WTC11 (cell line): ENCODE measurements at places on chromosomes 13 and 19.

- H3K4me3 ChIP-seq, result no peak overlapping the region
- DNase-seq, result no peak
- no peak overlapping the region for H3K27ac ChIP-seq
- peaks cover 19% of the 10 kb centered on the region for H3K4me1 ChIP-seq
- H3K36me3 ChIP-seq, result no peaks in the 10 kb centered on the region
These were observed 23.2 kb downstream of the CABP5 start for GRCh38 chr19:48020686-48021085.

DNA sequence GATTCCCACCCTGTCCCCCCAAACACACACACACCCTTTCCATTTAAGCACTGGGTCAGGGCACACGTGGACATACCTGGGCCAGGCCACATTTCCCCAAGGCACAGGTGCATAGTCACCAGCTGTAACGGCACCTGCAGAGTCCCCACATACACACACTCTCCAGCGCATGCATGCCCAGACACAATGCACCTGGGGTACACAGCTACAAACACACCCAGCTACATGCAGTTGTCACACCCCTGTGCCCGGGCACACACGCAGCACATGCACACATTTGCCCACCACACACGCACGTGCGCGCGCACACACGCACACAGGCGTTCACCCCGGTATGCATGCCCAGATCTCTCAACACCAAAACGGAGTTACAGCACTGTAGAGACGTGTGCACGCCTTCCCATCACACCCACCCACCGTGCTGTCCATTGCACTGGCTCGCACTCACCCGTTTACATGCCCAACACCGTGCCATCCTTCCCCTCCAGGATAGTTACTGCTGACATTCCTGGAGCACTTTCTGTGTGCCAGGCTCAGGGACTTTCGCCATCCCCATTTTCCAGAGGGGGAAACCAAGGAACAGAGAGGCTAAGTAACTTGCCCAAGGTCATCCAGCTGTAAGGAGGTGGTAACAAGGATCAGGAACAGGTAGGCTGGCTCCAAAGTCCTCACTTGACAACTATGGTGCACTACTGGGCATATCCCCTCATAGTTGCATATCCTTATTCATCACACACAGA lies 749 bp upstream of the SHANK1 start:
- H3K27me3 ChIP-seq, result peaks cover 51% of the 10 kb centered on the region
- H3K27ac ChIP-seq, result no peak overlapping the region
- peak overlapping the region; percentile 56 for H3K4me3 ChIP-seq
- DNase-seq, result no peak

GRCh38 chr13:40376296-40376849 lies 290.1 kb downstream of the FOXO1 start:
- no peak overlapping the region for H3K4me3 ChIP-seq
- 0 out of 2 replicates have a peak, but pooled peaks cover 3% of the 10 kb centered on the region for H3K36me3 ChIP-seq
- no peaks in the 10 kb centered on the region; the same call in 1 of the 2 replicates for H3K27me3 ChIP-seq
- peaks cover 7% of the 10 kb centered on the region; the same call in 1 of the 2 replicates for H3K4me1 ChIP-seq
- DNase-seq, result no peak
- H3K27ac ChIP-seq, result no peak overlapping the region

DNA sequence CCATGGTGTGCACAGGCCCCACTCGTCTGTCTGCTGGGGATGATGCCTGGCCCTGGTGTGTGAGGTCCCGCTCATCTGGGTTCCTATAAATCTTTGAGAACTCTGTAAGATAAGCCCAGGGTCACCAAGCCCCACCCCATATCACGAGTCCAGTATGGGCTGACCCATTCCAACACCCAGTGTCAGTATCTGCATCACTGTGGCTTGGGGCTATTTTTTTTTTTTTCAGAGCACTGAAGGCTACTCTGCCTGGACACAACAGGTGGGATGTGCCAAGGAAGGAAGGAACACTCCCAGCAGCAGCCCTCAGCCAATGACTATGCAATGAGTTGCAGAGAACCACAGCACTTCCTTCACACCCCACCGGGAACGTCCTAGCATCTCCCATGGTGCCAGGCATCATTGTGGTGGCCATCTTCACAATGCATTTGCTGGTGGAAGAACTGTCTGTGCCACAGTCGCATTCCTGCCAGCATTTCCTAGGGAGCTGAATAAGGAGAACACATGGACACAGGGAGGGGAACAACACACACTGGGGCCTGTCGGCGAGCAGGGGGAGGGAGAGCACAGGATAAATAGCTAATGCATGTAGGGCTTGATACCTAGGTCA lies 83.1 kb upstream of the TSHZ3 start:
- H3K4me3 ChIP-seq, result no peak overlapping the region
- H3K4me1 ChIP-seq, result no peaks in the 10 kb centered on the region; the same call in 1 of the 2 replicates
- H3K36me3 ChIP-seq, result peaks cover 32% of the 10 kb centered on the region
- peaks cover 10% of the 10 kb centered on the region for H3K27me3 ChIP-seq

GRCh38 chr13:110641055-110642015 lies 26.0 kb downstream of the NAXD start:
- H3K27ac ChIP-seq, result 0 out of 2 replicates have a peak overlapping the region, but pooled peaks have one; percentile 70
- no peaks in the 10 kb centered on the region for H3K27me3 ChIP-seq
- H3K36me3 ChIP-seq, result peaks cover 27% of the 10 kb centered on the region
- H3K4me1 ChIP-seq, result peaks cover 4% of the 10 kb centered on the region

GRCh38 chr19:53965091-53965490 lies 2.4 kb downstream of the CACNG8 start:
- DNase-seq, result no peak

DNA sequence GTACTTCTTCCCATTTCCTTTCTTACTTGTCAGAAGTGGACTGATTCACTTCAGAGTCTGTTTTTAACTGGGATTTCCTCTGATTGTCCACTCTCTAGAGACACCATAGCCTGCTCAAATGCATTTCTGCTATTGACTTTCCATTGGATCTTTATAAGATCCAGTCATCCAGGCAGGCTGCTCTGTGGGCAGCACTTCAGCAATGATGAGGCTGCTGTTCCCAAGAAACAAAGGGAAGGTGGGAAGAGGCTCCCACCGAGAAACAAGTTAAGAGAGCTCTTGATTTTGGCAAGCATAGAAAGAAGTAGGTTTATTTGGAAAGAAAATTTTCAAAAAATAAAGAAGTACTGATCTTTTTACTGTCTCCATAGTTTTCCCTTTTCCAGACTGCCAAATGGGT lies 125.8 kb upstream of the STARD13 start:
- no peak for DNase-seq
- H3K27me3 ChIP-seq, result no peaks in the 10 kb centered on the region
- no peak overlapping the region for H3K27ac ChIP-seq

- no peak overlapping the region for H3K4me3 ChIP-seq
- DNase-seq, result no peak
- no peaks in the 10 kb centered on the region for H3K36me3 ChIP-seq
These were observed 404.7 kb downstream of the IRS2 start for GRCh38 chr13:109381546-109382180.

DNA sequence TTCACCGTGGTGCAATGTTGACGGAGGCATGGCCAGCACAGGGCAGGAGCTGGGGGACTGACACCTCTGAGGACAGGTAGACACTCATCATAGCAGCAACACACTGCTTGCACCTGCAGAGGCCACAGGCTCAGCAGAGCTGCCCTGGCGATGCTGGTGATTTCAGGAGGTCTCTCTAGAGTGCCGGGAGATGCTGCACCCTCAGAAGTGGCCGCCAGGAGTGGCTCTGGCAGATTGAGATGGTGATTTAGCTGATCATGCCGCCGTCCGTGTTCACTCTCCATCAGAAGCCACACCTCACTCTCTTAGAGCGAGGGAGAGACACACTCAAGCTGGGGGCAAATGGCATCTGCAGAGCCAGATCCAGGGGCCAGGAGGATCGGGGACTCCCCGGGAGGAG lies 244.6 kb upstream of the SGCG start:
- H3K27me3 ChIP-seq, result no peaks in the 10 kb centered on the region
- no peaks in the 10 kb centered on the region for H3K4me1 ChIP-seq
- peaks cover 7% of the 10 kb centered on the region for H3K36me3 ChIP-seq
- DNase-seq, result no peak

DNA sequence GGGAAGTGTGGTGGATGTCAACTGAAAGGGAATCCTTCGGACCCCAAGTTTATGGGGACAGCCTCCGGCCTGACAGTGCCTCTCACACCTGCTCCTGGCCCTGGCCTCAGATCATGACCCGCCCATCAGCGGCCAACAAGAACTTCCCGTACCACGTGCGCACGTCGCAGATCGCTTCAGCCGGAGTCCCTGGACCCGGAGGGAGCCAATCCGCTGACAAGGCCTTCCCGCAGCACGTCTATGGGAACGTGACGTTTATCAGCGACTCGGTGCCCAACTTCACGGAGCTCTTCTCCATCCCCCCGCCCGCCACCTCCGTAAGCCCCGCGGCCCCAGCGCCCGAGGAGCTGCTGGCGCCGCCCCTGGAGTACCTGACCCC lies 2.0 kb upstream of the MEGF8 start:
- H3K4me3 ChIP-seq, result peak overlapping the region; percentile 74
- peaks cover 44% of the 10 kb centered on the region for H3K27me3 ChIP-seq
- no peak overlapping the region; the same call in 1 of the 2 replicates for H3K27ac ChIP-seq
- peak; percentile 76 for DNase-seq
- H3K36me3 ChIP-seq, result no peaks in the 10 kb centered on the region
- peaks cover 13% of the 10 kb centered on the region for H3K4me1 ChIP-seq

DNA sequence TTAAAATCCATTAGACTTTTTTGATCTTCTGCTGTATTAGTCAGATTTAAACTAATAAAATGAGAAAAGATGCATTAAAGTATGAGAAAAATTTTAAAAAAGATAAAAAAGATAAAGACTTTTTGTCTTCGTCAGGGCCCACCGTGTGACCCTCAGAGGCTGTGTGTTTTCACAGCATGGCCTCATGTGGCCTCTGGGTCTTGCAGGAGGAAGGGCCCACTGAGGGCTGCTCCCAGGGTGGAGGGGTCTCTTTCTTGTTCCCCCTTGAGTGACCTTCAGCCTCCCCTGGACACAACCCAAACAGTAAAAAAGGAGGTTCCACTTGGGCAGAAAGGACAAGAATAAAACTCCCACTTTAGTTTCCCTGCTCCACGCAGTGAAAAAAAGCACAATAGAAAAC lies 57.1 kb upstream of the RANBP3 start:
- H3K36me3 ChIP-seq, result no peaks in the 10 kb centered on the region
- no peak overlapping the region for H3K27ac ChIP-seq
- DNase-seq, result no peak
- peaks cover 3% of the 10 kb centered on the region for H3K27me3 ChIP-seq
- no peak overlapping the region for H3K4me3 ChIP-seq

DNA sequence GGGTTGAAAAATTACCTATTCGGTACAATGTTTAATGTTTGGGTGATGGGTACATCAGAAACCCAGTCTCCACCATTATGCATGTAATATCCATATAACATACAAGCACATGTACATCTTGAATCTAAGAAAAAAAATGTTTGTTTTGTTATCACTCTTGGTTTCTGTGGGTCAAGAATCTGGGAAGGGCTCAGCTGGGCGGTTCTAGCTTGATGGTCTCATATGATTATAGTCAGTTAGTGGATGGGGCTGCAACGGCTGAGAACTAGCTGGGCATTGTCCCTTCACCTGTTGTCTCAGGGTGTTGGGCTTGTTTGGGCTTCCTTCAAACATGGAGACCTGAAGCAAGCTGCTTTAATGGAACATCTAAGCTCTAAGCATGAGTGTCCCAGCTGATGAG lies 4.7 kb downstream of the ADGRE3 start:
- no peak for DNase-seq
- H3K4me1 ChIP-seq, result no peaks in the 10 kb centered on the region
- peaks cover 42% of the 10 kb centered on the region for H3K27me3 ChIP-seq
- H3K36me3 ChIP-seq, result no peaks in the 10 kb centered on the region
- H3K27ac ChIP-seq, result no peak overlapping the region
- H3K4me3 ChIP-seq, result no peak overlapping the region

GRCh38 chr19:34273121-34273520 lies 18.8 kb downstream of the GARRE1 start:
- peaks cover 23% of the 10 kb centered on the region for H3K4me1 ChIP-seq
- no peak for DNase-seq
- H3K27ac ChIP-seq, result 0 out of 2 replicates have a peak overlapping the region, but pooled peaks have one; percentile 0
- H3K27me3 ChIP-seq, result no peaks in the 10 kb centered on the region

DNA sequence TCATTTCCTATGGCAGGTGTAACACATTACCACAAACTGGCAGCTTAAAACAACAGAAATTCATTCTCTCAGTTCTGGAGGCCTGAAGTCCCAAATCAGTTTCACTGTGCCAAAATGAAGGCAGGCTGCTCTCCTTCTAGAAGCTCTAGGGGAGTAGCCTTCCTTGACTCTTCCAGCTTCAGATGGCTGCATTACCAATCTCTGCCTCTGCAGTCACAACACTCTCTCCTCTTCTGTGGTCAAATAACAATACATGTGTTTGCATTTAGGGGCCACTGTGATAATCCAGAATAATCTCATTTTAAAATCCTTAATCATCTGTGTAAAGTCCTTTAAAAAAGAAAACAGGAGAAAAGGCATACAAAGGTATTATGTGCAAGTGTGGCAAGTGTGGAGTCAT lies 7.8 kb downstream of the DIAPH3 start:
- H3K4me1 ChIP-seq, result peaks cover 20% of the 10 kb centered on the region
- H3K36me3 ChIP-seq, result peaks cover 17% of the 10 kb centered on the region
- no peaks in the 10 kb centered on the region for H3K27me3 ChIP-seq
- no peak overlapping the region for H3K27ac ChIP-seq
- H3K4me3 ChIP-seq, result no peak overlapping the region
- no peak for DNase-seq

DNA sequence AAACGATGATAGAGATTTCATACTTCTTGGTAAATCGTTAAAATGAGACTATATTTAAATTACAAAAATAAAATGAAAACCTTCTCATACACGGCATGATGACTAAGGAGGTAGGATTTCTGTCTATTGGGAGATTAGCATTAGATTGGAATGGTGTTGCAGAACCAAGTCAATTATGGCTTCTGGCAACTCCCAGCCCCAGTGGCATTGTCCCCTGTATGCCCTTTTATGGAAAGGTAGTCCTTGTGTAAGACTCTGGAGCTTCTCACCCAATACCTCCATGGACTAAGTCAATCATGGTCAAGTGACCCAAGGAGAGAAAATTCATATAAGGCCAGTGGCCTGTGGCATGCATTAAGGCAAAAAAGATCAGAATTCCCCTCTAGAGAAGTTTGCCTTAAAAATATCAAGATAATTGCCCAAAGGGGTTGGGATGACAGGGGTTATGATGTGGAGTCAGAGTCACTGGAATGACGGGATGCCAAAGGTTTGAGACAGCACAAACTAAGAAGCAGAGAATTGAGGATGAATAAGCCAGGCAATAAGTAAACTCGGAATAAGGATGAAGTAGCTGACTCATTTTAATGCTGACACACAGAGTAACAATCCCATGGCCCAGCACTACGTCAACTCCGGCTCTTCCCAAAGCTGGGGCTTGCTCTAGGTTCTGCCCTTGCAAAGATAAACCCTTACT lies 57.8 kb upstream of the POSTN start:
- H3K36me3 ChIP-seq, result no peaks in the 10 kb centered on the region
- H3K27me3 ChIP-seq, result no peaks in the 10 kb centered on the region
- no peaks in the 10 kb centered on the region for H3K4me1 ChIP-seq
- no peak overlapping the region for H3K4me3 ChIP-seq
- H3K27ac ChIP-seq, result no peak overlapping the region

DNA sequence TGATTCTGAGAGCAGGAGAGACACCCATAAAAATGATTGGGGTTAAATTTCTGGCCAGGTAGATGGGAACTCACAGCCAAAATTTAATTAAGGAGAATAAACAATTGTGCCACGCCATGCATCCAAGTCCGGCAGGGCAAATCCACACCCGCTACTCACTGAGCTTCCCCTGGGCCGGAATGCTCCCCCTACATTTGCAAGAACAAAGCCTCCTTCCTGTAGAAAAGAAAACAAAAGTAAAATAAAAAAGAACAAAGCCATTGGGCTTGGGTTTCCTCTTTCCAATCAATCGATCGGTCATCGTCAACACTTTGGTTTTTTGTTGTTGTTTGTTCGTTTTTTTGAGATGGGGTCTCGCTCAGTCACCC lies 30.2 kb upstream of the TFDP1 start:
- H3K36me3 ChIP-seq, result no peaks in the 10 kb centered on the region; the same call in 1 of the 2 replicates
- H3K27ac ChIP-seq, result no peak overlapping the region; the same call in 1 of the 2 replicates
- DNase-seq, result no peak
- H3K4me1 ChIP-seq, result peaks cover 10% of the 10 kb centered on the region
- H3K27me3 ChIP-seq, result no peaks in the 10 kb centered on the region
- no peak overlapping the region for H3K4me3 ChIP-seq
